ENCODE measurements at places on chromosomes 6 and 20. TPM values are rescaled to one million over a fixed set of nuclear protein-coding genes. Genes with fewer than 3 reads are reported as not detected.

GRCh38 chr6:91634791-91635190 is 1047.9 kb upstream of the MAP3K7 start:
- H3K4me3 ChIP-seq: no peak overlapping the region
- peak; percentile 4 for DNase-seq
- no peaks in the 10 kb centered on the region for H3K36me3 ChIP-seq
- no peak overlapping the region for H3K27ac ChIP-seq

GRCh38 chr20:3864518-3864917 is 17.9 kb downstream of the MAVS start:
- H3K36me3 ChIP-seq: peaks cover 10% of the 10 kb centered on the region
- no peak for DNase-seq
- H3K4me3 ChIP-seq: no peak overlapping the region
- H3K4me1 ChIP-seq: no peaks in the 10 kb centered on the region
- no peak overlapping the region for H3K27ac ChIP-seq
- H3K27me3 ChIP-seq: no peaks in the 10 kb centered on the region

DNA sequence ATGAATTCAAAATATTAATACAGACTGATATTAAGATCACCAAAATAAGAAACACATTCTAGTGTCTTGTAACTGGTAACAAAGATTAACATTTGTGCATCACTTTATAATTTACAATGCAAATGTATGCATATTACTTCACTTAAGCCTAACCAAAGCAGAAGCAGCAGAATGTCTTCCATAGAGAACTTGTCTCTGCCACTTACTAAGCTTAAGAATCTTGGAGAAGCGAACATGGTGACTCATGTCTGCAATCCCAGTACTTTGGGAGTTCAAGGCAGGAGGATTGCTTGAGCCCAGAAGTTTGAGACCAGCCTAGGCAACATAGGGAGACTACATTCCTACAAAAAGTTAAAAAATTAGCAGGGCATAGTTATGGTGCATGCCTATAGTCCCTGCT is 18.8 kb downstream of the AK9 start:
- DNase-seq: no peak
- no peaks in the 10 kb centered on the region for H3K27me3 ChIP-seq
- H3K4me3 ChIP-seq: no peak overlapping the region
- H3K4me1 ChIP-seq: no peaks in the 10 kb centered on the region

DNA sequence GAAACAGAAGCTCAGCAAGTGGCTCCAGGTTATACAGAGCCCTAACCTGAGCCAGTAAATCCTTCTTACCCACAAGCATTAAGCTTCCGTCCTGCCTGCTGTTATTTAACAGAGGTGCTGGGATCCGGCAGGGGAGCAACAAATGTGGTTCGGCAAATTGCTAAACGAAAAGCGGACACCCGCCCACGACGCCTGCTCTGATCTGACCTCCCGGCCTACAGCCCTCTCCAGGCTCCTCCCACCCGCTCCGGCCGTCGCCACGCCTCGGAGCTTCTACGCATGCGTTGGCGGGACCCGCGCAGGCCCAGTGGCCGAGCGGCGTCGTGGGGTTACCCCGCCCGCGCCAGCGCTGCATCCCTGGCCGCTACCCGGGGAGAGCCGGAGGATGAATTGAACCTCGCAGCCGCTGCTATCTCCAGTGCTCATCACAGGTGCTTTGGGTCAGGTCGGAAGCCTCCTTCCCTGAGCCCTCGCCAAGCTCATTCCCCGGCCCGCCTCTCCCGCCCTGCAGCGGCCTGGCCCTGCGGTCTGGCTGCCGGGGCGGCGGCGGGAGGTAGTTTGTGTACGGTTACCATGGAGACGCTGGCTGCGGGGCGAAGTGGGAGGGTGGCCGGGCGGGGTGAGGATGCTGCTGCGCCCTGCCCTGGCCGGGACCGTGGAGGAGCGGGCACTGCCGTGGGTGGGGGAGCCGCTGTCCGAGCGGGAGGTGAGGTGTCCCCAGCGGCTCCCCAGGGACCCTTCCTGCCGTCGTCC is at the start of gene ARMC2:
Gene ARMC2, plus strand, starts transcription at position 307 of the 753 bp plus-strand sequence. CDS start 5,846 bp downstream, outside the sequence.
- H3K4me3 ChIP-seq: peak within 1 kb of the TSS; percentile 85
- DNase-seq: peak; percentile 96
- no peak within 1 kb of the TSS for H3K27ac ChIP-seq

GRCh38 chr6:40740518-40740917 is 153.4 kb upstream of the LRFN2 start:
- no peak overlapping the region for H3K4me3 ChIP-seq
- no peaks in the 10 kb centered on the region for H3K4me1 ChIP-seq
- H3K27me3 ChIP-seq: peaks cover 69% of the 10 kb centered on the region
- no peaks in the 10 kb centered on the region for H3K36me3 ChIP-seq
- no peak for DNase-seq

DNA sequence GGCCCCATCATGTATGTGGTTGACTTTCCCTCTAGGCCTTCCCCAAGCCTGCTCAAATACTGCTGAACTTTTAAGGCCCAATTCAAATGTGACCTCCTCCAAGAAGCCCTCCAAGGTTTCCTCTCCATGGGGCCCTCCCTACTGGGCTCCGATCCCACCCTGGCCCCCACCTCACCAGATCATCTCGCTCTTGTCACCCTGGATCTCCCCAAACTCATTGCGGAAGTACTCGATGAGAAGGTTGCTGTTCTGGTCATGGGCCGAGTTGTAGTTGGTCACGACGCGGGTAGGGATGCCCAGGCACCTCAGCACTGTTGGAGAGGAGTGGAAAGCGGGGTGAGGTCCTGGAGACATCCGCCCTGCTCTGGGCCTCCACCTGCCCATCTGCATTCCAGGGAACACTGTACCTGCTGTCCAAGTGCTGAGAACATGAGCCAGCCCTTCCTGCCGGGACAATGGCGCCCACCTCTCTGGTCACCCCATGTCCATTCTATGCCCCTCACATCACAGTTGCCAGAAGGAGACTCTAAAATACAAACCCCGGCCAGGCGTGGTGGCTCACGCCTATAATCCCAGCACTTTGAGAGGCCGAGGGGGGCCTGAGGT is 23.1 kb downstream of the TGM2 start:
- peak overlapping the region; percentile 97 for H3K27ac ChIP-seq
- no peak for DNase-seq
- H3K27me3 ChIP-seq: no peaks in the 10 kb centered on the region
- H3K4me3 ChIP-seq: no peak overlapping the region

GRCh38 chr6:155548576-155548975 is 92.9 kb upstream of the NOX3 start:
- no peak overlapping the region for H3K27ac ChIP-seq
- no peak for DNase-seq
- no peaks in the 10 kb centered on the region for H3K27me3 ChIP-seq
- no peaks in the 10 kb centered on the region for H3K36me3 ChIP-seq

- H3K4me1 ChIP-seq: no peaks in the 10 kb centered on the region
- H3K27ac ChIP-seq: no peak overlapping the region
- no peaks in the 10 kb centered on the region for H3K36me3 ChIP-seq
These were observed 70.0 kb downstream of the SNX5 start for GRCh38 chr20:17898548-17898994.

DNA sequence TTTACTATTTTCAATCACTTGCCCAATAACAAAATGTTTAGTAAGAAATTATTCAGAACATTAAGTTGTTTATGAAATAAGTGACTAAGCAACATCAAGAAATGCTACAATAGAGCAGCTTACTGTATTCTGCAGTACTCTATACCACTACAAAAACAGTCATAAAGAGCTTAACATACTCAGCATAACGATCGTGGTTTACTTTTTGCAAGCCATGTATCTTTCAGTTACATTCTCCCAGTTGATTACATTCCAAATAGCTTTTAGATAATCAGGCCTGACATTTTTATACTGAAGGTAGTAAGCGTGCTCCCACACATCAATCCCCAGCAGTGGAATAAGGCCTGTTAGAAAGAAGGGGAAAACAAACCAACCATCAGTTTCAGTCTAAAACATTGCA is 10.7 kb downstream of the SOD2 start:
- H3K27ac ChIP-seq: no peak overlapping the region
- H3K4me3 ChIP-seq: no peak overlapping the region
- H3K4me1 ChIP-seq: no peaks in the 10 kb centered on the region
- H3K36me3 ChIP-seq: peaks cover 7% of the 10 kb centered on the region
- H3K27me3 ChIP-seq: no peaks in the 10 kb centered on the region
- DNase-seq: no peak

DNA sequence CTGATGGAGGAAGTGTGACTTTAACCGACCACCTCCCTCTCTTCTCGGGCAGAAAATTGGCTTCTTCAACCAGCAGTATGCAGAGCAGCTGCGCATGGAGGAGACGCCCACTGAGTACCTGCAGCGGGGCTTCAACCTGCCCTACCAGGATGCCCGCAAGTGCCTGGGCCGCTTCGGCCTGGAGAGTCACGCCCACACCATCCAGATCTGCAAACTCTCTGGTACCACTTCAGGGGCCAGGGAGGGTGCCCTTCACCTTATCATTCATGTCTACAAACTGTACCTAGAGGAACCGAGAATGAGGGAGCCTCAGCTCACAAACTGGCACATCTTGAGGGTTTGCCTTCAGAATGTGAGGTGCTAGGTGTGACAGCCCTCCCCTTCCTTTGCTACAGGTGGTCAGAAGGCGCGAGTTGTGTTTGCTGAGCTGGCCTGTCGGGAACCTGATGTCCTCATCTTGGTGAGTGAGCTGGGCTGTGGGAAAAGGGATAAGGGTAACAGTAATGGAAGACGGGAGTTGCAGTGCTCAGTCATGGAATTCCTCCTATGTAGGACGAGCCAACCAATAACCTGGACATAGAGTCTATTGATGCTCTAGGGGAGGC is 18.6 kb downstream of the ABCF1 start:
- DNase-seq: no peak
- peak overlapping the region; percentile 84 for H3K27ac ChIP-seq
- H3K27me3 ChIP-seq: no peaks in the 10 kb centered on the region
- H3K4me1 ChIP-seq: peaks cover 47% of the 10 kb centered on the region

DNA sequence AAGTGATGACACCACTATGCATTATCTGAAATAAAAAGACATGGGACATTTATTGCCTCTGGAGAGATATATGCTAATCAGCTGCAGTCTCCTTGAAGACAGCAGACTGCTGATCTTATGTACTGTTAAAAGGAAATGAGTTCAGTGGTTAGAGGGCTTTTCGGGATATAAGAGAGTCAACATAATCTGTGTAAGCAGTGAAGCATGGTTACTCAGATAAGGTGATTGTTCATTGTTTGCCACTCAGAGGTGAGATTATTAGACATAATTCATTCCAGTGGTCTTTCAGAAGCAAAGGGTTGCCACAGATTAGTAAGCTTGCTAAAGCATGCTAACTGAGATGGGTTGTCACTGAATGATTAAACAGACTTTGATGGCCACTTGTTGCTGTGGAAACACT is 1450.7 kb upstream of the ADGRB3 start:
- H3K27me3 ChIP-seq: no peaks in the 10 kb centered on the region
- H3K4me3 ChIP-seq: no peak overlapping the region
- DNase-seq: no peak
- H3K27ac ChIP-seq: no peak overlapping the region
- no peaks in the 10 kb centered on the region for H3K4me1 ChIP-seq
- no peaks in the 10 kb centered on the region for H3K36me3 ChIP-seq

DNA sequence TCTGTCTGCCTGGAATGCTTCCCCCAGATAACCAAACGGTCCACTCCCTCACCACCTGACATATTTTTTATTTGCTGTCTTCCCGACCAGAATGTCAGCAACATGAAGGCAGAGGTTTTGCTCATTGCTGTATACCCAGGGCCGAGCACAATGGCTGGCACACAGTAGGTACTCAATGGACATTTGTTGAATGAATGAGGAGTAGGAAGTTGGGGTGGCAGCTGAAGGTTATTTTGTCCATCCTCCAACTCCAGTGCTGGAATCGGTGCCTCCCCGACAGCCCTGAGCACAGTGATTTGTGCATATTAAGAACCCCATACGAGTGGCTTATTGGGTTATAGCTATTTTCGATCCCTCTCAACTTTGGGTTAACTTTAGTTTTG is 10.3 kb downstream of the DUSP15 start:
- no peaks in the 10 kb centered on the region for H3K36me3 ChIP-seq
- H3K27me3 ChIP-seq: peaks cover 92% of the 10 kb centered on the region
- no peak overlapping the region for H3K27ac ChIP-seq
- H3K4me3 ChIP-seq: no peak overlapping the region
- DNase-seq: peak; percentile 23

DNA sequence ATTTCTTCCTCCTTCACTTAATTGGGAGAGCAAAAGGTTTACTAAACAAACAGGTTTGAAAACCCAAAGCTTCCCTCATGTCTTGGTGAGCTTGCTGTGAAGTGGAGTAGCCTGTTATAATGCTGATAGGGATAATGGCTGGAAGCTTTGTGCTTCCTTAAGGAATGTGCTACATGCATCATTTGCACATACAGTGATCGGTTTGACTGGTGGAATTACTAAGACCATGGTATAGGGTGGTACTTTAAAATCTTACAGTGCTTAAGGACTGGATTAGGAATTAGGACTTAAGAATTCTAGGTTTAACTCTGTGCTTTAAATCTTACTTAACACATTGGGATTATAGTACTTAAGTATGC is 75.7 kb downstream of the ARID1B start:
- H3K27me3 ChIP-seq: no peaks in the 10 kb centered on the region
- H3K36me3 ChIP-seq: no peaks in the 10 kb centered on the region
- H3K4me1 ChIP-seq: no peaks in the 10 kb centered on the region
- DNase-seq: no peak

DNA sequence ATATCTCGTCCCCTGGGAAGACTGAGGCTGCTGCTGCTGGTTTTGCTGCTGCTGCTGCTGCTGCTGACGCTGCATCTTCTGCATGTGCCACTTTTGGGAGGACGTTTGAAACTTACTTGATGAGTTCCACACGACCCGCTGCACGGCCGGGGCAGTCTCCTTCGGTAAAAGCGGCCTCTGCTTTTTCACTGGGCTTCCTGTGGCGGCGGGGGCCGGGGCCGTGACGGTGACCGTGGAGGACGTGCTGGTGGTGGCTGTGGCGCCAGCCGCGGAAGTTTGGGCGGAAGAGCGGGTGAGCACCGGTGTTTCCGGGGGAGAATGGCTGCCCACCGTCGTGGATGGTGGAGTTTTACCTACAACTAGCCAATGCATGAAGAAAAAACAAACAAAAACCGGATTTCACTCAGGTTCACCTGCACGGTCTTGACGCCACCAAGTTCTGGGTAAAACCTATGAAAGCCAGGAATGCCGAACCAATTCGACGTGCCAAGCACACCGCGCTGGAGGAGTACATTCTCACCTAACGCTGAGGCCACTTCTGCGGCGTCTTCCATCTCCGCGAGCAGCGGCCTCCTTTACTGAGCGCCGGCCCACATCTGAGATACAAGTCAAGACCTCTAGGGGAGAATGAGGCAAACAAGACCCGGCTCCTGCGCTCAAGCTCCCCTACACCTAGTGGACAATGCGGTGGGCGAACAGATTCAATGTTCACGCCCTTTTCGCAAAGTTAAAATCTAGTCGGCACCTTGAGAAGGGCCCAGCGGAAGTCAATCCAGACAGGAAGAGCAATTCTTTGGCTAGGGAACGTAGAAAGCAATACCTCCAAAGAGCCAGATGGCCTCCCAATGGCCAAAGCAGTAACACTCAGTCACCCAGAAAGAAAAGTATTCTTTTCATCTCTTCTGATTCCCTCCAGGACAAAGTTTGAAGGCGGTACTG is 117.5 kb downstream of the ZMYND8 start:
- peaks cover 50% of the 10 kb centered on the region for H3K36me3 ChIP-seq
- no peak overlapping the region for H3K27ac ChIP-seq
- no peak for DNase-seq
- H3K27me3 ChIP-seq: no peaks in the 10 kb centered on the region
- H3K4me1 ChIP-seq: no peaks in the 10 kb centered on the region

- H3K36me3 ChIP-seq: no peaks in the 10 kb centered on the region
- no peaks in the 10 kb centered on the region for H3K27me3 ChIP-seq
- no peak for DNase-seq
- H3K4me1 ChIP-seq: peaks cover 12% of the 10 kb centered on the region
- H3K27ac ChIP-seq: no peak overlapping the region
These were observed 65.2 kb upstream of the RSPO3 start for GRCh38 chr6:127053032-127053874.

Gene BMP5
- total RNA-seq: 0.20 TPM

Gene ERVFRD-1
- not detected for total RNA-seq

Gene MYBL2
- total RNA-seq: 152 TPM

Gene TCP1
- 159 TPM for total RNA-seq

Measured in PC-9 (cell line).